Activated CD4-positive, alpha-beta T cell treated with anti-CD3 and anti-CD28 coated beads, Interleukin-2, Interleukin-4, amounts not matched to agents 100 ng/mL and 50 ng/mL, durations not matched to agents 16 hours and 8 hours (primary cell): ENCODE measurements at places on chromosomes 6 and 20.
A peak's percentile ranks its signal among the peaks of the same experiment; 100 is the strongest.

GRCh38 chr6:159044899-159045727 lies at the start of gene TAGAP:
Gene TAGAP, minus strand, starts transcription at chr6:159044991. Its CDS starts 845 bp downstream, at chr6:159044146.
- peak; percentile 91 for DNase-seq

DNA sequence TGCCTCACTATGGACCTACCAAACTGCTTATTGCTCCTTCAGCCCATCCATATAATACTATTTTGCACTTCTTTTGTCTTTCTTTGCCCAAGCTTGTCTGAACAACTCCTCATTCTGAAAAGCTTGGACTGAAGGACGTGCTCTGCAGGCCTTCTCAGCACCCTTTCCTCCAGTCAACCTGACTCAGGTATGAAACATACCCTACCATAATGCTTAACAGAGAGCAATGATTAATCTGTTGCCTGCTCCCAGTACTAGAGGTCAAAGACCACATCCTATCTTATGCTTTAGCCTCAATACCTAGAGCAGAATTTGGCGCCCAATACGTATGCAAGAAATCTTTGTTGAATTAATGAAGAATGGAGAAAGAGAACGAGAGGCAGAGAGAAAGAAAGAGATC lies 55.2 kb downstream of the ATXN1 start:
- DNase-seq = no peak

DNA sequence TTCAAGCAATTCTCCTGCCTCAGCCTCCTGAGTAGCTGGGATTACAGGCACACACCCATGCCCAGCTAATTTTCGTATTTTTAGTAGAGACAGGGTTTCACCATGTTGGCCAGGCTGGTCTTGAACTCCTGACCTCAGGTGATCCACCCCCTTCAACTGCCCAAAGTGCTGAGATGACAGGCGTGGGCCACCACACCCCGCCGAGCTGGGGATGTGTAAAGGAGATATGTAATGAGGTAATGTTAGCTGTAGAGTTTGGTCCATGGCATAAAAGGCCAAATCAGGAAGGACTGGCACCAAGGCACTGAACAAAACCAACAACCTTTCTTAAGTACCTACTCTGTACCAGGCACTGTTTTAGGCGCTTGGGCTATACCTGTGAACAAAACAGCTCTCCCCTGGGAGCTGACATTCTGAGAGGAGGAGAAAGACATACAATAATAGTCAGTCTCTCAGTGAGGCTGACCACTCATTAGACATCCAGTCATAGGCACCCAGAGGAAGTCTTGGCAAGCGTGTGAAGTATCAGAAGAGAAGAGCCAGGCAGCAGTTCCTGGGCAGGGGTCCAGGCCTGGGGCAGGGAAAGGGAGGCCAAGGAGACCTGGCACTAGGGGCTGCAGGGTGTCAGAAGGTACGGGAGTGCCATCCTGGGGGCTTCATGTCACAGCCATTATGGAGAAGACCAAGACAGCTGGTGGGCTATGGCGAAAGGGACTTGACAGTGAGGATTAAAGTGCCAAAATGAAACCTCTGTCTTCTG lies 164.8 kb upstream of the DTNBP1 start:
- DNase-seq = no peak

DNA sequence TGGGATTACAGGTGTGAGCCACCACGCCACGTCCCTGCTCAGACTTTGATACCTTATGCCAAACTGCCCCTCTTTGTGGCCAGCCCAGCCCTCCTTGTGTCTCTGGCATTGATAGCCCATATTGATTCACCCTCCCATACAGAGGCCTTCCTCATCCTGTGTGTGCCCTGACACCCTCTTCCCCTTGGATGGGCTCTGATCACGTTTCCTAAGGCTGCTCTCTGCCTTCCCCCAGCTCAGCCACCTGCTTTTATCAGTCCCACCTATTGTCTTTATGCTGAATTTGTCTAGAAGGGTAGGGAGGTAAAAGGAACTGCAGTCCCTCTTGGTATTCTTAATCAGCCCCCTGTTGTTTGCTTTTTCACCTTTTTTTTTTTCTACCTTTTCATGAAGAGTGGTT lies 95.9 kb downstream of the CDKAL1 start:
- no peak for DNase-seq

GRCh38 chr6:88725111-88725975 lies 238.1 kb downstream of the RNGTT start:
- DNase-seq = peak; percentile 6

GRCh38 chr6:17768881-17769280 lies 62.2 kb upstream of the NUP153 start:
- DNase-seq = no peak

- no peak for DNase-seq
Observed at GRCh38 chr6:47653706-47654105, 44.7 kb upstream of the ADGRF4 start.

- no peak for DNase-seq
Observed at GRCh38 chr20:46000262-46000996, 8.3 kb upstream of the MMP9 start.
